ENCODE measurements at places on chromosomes 16 and 17. TPM values are rescaled to one million over a fixed set of nuclear protein-coding genes. Genes with fewer than 3 reads are reported as not detected.

GRCh38 chr17:18008496-18009268, 30.3 kb downstream of the ATPAF2 start:
- DNase-seq, result no peak

DNA sequence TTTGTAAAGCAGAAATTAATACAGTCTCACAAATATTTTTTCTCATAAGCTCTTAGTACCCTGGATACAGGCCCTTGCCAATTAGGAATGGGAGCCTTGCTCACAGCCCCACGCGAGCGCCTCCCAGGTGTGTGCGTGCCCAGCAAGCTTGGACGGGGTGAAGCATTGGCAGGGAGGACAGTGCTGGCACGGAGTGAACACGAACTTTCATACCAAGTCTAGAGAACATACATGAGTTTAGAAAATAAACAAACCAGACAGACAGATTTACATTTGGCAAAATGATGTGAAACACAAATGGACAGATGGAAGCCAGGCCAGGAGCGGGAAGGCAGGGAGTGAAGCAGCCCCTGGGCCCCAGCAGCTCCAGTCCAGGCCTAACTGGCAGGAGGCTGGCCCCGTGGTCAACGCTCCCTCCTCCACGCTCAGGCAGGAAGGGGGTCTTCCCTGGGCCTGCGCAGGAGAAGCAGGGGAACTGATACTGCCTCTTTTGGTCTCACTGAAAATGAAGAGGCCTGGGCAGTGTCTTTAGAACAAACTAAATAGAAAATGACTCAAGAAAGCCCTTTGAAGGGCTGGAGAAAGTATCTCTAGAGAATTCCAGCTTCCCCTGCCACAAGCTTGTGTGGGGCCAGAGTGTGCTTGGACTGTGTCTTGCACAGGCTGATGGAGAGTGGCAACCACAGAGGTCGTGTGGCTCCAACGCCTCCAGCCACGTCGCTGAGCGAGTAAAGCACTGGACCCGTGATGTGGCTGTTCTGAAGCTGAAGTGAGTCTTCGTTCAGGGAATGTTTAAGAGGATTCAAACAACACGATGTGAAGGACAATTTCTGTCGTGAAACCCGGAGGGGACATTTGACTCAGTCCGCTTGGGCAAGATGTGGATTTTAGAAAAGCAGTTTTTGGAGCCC, 9.9 kb upstream of the FOXJ1 start:
- DNase-seq, result peak; percentile 22

The NT5C gene
- 76.2 TPM for total RNA-seq

- no peak for DNase-seq
Observed at GRCh38 chr17:76039121-76039520, 12.0 kb upstream of the EVPL start.

The TNFRSF17 gene
- not detected for total RNA-seq

The PRR29 gene
- total RNA-seq, result 1.5 TPM

GRCh38 chr16:89904606-89905510, 13.8 kb upstream of the MC1R start:
- no peak for DNase-seq

DNA sequence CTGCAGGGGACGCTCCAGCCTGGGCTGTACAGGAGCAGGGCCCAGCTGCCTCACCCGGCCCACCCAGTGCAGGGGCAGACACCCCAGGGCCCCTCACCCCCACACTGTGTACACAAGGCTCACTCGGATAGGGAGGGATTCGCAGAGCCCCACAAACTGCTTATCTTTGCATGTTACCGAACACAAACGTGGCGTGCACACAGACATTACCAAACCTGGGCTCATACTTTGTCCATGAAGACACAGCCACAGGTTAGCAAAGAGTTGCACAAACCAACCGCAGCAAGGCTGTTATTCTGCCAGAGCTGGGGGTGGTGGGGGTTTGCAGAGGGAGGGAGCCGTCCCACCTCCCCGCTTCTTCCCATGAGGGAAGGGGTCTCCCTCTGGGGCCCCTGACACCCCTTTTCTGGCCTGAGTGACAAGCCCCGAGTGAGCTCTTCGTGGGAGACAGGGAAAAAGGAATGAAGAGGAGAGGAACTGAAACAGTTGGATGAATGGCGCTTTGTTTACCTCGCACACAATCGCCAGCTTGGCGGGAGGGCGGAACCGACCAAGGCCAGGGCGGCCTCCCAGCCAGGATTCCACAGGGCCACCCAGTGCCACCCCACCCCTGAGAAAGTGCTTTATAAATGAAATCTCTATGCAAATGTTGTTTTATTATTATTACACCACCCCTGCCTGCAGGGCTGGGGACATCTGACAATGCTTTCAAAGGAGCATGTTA, 434 bp upstream of the CPSF4L start:
- DNase-seq, result no peak

The MT3 gene
- total RNA-seq, result not detected

DNA sequence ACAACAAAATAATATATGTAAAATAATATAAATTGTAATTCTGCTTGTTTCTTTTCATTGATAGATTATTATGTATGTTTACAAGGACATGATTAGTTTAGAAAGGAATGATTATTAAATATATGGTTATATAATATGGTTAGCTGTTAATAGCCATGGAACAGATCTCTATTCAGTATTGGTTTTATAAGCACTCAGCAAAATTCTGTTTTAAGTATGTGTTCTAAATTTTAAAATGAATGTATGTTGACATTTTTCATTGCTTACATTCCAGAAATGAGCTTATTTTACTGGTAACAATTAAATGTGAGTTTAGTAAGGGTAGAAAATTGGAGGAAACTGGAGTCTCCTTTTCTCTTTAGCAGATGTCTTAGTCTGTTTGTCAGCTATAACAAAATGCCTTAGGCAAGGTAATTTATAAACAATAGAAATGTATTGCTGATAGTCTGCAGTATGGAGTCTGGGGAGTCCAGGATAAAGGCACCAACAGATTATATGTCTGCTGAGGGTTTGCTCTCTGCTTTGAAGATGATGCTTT, 45.4 kb downstream of the NFAT5 start:
- no peak for DNase-seq

DNA sequence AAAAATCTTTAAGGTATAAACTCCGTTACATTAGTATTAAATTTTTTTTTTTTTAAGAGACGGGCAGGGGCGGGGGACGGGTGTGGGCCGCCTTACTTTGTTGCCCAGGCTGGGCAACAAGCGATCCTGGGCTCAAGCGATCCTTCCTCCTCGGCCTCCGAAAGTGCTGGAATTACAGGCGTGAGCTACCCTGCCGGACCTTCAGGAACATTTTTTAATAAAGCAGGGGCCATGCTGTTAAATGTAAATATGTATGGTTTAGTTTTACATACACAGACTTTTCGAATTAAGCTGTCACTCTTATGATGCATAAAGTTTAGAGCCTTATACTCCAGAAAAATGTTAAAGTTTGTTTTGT, 2.4 kb downstream of the PPM1D start:
- no peak for DNase-seq

- no peak for DNase-seq
Observed at GRCh38 chr16:65119901-65120401, 1.9 kb downstream of the CDH11 start.

DNA sequence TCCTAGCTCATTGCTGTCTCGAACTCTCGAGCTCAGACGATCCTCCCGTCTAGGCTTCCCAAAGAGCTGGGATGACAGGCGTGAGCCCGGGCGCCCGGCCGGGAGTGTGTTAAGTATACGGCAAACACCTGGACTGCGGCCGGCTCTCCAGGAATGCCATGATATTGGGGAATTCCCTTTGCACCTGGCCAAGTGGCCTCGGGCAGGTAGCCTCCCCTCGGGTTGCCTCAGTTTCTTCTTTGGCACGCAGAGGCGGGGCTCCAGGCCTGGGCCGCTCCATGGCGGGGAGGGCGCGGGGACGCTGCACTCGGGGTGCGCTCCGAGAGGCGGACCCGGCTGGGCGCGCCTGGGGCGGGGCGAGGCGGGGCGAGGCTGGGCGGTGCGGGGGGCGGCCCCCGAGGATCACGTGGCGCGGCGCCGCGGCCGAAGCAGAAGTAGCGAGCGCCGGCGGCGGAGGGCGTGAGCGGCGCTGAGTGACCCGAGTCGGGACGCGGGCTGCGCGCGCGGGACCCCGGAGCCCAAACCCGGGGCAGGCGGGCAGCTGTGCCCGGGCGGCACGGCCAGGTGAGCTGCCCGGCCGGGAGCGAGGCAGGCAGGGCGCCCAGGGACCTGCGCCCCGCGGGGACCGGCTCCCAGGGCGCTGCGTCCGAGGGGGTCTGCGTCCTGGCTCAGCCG, at the start of gene PLCG2:
Gene PLCG2, plus strand, starts transcription at position 431 of the 675 bp plus-strand sequence. CDS start 6,699 bp downstream, outside the sequence.
- peak; percentile 79 for DNase-seq

The DNASE1L2 gene
- 2.5 TPM for total RNA-seq

The ARHGAP27 gene
- total RNA-seq, result 11.4 TPM

The NTHL1 gene
- total RNA-seq, result 54.0 TPM

DNA sequence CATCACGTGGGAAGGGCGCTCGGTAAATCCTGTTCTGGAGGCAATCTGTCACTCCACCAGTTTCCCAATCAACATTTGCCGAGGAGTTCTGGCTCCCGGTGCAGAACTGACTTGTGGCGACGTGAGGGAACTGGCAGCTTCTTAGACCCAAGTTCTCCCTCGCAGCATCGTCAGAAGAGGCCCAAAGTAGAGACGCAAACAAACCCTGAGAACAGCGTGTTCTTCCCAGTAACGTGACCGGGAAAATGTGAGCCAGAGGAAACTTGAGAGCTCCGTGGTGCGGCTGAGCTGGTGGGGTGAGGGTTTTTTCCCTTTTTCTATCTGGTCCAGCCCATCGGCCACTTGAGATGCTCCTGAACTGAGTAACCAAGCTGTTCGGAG, 158.9 kb upstream of the CACNG5 start:
- DNase-seq, result no peak

DNA sequence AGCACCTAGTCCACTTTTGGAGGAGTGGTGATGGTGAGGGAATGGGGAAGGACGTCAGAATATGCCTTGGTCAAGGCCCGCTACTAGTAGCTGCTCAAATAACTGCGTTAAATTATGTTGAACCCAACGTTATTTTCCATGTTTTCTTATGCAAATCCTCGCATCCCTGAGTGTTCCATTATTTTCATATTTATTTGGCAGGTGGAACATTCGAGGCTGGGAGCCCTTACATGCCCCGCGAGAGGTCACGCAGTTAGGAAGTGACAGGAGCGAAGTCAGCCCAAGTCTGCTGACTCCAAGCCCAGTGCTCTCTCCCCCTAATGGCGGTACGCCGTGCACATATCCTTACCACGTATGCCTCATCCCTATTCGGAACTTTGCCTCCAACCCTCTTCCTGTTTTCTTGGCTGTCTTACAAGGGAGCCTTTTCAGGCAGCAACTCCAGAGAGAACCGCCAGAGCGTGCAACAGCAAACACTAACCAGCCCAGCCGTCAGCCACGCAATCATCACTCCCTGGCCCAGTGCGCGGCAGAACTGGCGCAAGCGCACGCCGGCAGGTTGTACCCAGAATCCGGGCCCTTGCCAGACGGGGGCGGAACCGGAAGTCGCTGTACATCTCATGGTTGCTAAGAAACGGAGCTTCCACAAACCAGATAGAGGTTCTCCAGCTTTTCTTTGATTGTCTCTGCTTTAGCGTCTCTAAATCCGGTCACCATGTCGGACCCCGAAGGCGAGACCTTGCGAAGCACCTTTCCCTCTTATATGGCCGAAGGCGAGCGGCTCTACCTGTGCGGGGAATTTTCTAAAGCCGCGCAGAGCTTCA, at the start of gene ODAD4:
Gene ODAD4, plus strand, starts transcription at position 609 of the 824 bp plus-strand sequence. Its CDS starts 107 bp downstream, at position 716.
- peak; percentile 99 for DNase-seq

The GDPD3 gene
- 3.8 TPM for total RNA-seq

GRCh38 chr16:24689128-24689527, 40.3 kb upstream of the TNRC6A start:
- DNase-seq, result peak; percentile 56

The NFE2L1 gene
- total RNA-seq, result 158 TPM

GRCh38 chr16:27640277-27640600, 90.3 kb downstream of the KATNIP start:
- DNase-seq, result peak; percentile 68

GRCh38 chr17:56754523-56755208, 79.1 kb downstream of the C17orf67 start:
- DNase-seq, result no peak

DNA sequence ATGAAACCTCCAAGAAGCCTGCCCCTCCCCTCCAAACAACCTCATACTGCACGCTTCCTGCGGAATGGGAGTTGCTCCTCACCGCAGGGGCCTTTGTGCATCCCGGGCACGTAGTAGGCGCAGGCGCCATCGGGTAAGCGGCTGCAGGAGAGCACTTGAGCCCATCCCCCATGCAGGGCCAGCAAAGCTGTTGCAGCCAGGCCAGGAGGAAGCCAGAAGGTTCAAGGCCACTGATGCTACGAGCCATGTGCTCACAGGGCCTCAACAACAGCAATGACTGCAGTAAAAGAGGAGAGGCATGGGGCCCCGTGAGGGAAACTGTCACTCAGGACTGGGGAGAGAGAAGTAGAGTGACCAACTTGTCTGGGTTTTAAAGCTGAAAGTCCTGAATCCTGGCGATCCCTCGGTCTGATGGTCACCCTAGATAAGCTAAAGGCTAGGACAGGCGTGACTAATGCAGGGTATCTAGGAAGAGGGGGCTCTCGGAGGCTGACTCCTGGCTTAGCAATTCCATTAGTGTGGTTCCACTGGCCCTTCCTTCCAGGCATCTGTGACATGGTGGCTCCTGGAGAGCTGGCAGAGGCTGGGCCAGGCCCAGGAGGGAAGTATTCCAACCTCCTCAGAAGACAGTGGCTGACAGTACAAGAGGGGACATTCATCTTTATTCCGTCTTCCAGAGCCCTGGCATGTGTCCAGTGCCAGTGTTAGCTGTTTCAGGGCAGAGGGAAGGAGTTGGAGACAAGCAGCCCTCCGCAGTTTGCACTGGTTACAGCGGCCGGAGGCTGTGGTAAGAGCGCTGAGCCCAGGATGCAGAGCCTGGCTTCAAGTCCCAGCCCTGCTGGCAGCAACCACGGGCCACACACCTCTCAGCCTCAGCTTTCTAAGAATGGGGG, 20.8 kb downstream of the GOSR2 start:
- DNase-seq, result peak; percentile 77

The HIGD1B gene
- total RNA-seq, result not detected

DNA sequence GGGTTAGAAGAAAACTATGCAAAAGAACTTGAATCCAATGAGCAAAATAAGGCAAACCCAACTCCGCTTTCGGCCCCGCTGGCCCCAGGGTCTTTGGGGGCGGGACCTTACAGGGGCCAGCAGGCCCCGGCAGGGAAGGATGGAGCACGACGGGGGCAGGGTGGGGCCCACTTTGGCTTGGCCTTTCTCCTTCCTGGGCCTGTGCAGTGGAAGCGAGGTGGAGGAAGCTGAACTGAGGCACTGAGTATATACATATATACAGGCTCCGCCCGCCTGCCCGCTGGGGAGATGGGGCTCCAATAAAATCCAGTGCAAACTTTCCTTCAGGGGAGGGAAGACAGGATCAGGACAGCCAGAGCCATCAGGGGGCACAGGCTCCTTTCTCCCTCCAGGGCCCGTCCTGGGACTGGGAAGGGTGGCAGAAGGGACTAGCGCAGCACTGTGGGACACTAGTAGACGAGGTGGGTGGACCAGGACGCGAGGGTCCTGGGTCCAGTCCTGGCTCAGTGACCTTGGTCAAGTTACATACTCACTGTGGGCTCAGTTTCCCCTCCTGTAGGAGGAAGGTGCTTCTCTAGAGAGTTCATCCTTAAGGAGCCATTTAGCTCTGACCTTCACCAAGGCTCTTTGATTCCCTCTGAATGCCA, 20.9 kb upstream of the MPO start:
- no peak for DNase-seq

The ZSCAN10 gene
- 212 TPM for total RNA-seq

The SSH2 gene
- 11.8 TPM for total RNA-seq

The FADS6 gene
- 0.94 TPM for total RNA-seq

Measured in H9 (cell line).